ENCODE measurements at places on chromosomes 1 and 21.

GRCh38 chr1:26799479-26800142 lies 11.9 kb downstream of the PIGV start:
- peak; percentile 80 for DNase-seq

- DNase-seq: no peak
Measured at GRCh38 chr1:62391369-62391971, 45.4 kb upstream of the USP1 start.

DNA sequence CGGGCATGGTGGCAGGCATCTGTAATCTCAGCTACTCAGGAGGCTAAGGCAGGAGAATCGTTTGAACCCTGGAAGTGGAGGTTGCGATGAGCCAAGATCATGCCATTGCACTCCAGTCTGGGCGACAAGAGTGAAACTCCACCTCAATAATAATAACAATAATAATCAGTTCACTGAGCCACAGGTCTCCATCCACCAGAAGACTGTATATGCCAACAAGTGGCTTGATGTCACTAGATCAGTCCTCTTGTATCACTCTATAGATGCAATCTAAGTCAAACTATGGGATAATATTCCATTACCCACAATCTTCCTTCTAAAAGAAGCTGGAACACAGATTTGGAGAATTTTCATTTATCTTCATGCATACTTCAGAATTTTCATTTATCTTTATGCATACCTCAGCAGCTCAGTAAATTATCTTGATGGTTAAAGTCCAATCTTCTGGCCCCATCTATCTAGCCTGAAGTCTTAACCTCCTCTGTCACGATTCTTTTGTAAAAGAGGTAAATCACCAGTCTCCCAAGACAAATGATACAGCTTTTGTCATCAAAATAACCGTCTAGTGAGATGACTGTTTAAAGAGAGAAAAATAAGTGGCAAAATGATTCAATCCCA lies 61.8 kb downstream of the PUM1 start:
- no peak for DNase-seq

GRCh38 chr1:37031429-37031828 lies 2.9 kb downstream of the GRIK3 start:
- DNase-seq: no peak

- no peak for DNase-seq
Measured at GRCh38 chr1:185846672-185847444, 112.7 kb downstream of the HMCN1 start.

DNA sequence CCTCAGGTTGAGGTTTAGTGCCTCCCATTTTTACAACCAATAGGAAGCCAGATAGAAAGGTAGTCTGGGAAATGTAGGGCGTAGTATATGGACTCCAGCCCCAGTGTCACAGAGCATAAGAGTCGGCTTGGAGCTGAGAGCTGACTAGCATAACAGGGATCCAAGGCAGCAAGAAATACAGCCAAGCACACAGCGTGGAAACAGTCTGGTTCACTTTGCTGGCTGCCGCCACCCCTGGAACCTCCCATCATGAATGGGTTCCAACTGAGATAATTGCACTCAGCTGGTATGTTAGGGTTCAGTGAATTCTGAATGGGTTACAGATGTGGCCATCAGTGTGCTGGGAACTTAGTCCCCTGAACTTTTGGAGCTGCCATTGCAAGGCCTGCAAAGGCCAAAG lies 76.7 kb upstream of the GPR88 start:
- DNase-seq: peak; percentile 41

GRCh38 chr1:221708987-221709386 lies 32.9 kb downstream of the DUSP10 start:
- DNase-seq: peak; percentile 93

GRCh38 chr1:224766266-224766665 lies 150.1 kb downstream of the CNIH3 start:
- DNase-seq: no peak

DNA sequence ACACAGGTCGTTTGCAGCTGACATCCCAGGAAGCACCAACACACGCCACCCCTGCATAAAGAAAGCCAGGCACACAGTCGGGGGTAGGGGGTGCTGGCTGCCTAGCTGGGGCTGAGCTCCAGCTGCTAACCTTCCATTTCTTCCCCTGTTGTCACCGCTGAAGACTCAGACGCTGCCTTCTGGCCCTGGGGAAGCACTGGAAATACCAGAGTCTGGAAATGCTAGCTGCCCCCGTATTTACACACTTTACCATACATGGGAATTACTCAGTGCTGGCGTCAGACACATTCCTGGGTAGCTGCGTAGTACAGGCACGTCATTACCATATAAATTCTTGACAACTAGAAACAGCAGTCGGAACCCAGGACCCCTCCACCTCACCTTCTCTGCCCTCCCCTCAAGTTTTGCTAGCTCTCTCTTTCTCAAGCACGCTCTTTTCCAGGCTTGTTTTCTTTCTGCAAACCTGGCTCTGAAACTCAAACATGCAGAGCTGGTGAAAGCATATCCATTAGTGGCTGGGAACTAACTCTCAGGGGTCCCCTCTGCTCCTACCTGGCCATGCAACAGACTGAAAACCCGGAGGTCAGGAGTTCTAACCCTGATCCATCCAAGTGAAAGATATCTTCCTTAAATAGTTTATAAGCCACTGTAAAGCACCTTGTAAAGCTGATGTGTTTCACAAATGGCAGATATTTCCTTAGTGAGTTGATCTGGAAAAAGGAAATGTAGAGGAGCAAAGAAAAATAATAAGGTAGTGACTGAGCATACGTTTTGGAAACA lies 3.3 kb downstream of the CSRP1 start:
- peak; percentile 53 for DNase-seq

GRCh38 chr1:145892486-145893087 lies 6.9 kb upstream of the ANKRD35 start:
- no peak for DNase-seq

DNA sequence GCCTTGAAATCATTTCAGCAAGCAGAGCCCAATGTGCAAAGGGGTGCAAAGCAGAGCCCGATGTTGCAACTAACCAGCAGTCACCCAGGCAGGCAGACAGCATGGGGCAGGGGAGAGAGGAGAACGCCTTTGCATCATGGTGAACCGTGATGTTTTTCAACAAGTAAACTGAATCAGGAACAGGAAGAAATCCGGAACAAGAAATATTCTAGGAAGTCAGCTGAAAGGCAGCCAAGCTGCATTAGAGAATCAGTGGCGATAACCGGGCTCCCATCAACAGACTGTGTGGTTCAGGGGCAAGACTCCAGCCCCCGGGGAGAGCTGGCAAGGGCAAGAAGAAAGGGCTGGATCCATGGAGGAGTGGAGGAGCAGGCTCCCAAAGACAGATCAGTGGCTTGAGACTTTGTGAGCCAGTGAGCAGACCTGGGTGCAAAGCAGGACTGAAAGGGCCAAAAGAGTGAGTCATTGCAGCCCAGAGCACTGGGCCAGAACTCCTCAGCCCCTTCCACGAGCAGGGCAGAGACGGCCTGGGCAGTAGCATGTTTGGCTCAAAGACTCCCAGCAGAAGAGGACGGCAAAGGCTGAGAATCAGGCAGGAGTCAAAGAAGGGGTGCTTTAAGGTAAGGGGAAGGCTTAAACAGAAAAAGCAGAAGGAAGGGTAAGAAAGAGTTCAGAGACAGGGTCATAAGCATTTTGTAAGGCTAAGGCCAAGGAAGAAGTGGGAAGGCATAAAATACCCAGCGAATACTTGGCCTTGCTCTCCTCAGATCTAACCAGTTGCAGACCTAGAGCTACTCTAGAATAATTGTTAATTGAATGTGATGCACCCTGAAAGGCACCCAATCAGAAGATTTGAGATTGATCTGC lies 155.0 kb downstream of the SETD4 start:
- DNase-seq: no peak

GRCh38 chr21:29624776-29625175 lies 315.0 kb downstream of the GRIK1 start:
- DNase-seq: no peak

DNA sequence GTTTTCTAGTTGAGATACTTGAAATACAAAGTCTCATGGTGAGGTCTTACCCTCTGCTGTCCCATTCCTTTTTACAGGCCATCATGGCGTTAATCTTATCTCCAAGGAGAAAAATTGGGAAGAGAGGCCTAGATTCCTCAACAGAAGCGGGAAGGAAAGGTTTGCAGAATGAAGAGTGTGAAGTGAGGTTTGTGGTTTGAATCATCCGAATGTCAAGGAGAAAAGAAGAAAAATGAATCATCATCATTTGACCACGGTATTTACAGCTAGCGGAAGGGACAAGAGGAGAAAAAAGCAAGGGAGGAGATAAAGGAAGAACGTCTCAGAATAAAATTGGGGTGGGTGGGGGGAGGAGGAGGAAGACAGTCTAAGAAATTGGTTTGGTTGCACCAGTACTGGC lies 935 bp upstream of the COG2 start:
- DNase-seq: no peak

GRCh38 chr1:22098752-22099151 lies 44.1 kb downstream of the WNT4 start:
- DNase-seq: no peak

GRCh38 chr1:242432491-242433095 lies 91.9 kb downstream of the PLD5 start:
- DNase-seq: no peak

- DNase-seq: no peak
Measured at GRCh38 chr1:56965916-56966697, at the start of gene C8B. C8B (minus strand) TSS chr1:56966015; CDS start chr1:56965948, 67 bp downstream.

GRCh38 chr1:227532019-227532619 lies 31.2 kb upstream of the ZNF678 start:
- DNase-seq: no peak

GRCh38 chr1:118258975-118259374 lies 73.9 kb upstream of the SPAG17 start:
- no peak for DNase-seq

- no peak for DNase-seq
Measured at GRCh38 chr1:61887931-61888564, 145.8 kb downstream of the PATJ start.

- DNase-seq: no peak
Measured at GRCh38 chr1:244030481-244031040, 20.5 kb upstream of the ZBTB18 start.

GRCh38 chr1:236273358-236273757 lies 8.4 kb downstream of the ERO1B start:
- DNase-seq: no peak

- DNase-seq: no peak
Measured at GRCh38 chr1:228194921-228195812, 12.7 kb upstream of the OBSCN start.

DNA sequence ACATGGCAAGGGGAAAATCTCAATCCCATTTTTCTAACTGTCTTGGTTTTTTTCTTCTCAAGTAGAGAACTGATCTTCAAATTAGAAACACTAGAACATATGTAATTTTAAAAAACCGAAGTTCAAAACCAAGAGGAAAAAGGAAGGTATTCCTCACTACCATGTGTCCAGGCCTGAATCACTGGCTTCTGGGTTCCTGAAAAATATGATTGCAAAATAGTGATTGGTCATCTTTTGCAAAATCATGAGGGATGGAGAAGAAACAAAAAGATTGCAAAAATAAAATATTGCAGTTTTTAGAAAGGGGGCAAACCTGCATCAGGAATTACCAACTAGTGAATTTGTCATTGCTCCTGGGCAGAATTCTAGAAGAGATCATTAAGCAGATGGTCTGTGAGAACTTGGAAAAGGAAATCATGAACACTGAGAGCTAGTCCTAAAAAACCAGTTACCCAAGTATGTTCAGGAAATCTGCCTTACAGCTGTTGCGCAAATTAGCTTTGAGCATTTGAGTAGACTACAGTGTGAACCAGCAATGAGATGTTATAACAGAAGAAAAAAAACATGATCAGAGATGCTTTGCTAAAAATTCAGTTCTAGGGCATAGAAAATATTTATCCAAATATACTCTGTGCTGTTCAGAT lies 49.4 kb downstream of the SPATA46 start:
- DNase-seq: no peak

DNA sequence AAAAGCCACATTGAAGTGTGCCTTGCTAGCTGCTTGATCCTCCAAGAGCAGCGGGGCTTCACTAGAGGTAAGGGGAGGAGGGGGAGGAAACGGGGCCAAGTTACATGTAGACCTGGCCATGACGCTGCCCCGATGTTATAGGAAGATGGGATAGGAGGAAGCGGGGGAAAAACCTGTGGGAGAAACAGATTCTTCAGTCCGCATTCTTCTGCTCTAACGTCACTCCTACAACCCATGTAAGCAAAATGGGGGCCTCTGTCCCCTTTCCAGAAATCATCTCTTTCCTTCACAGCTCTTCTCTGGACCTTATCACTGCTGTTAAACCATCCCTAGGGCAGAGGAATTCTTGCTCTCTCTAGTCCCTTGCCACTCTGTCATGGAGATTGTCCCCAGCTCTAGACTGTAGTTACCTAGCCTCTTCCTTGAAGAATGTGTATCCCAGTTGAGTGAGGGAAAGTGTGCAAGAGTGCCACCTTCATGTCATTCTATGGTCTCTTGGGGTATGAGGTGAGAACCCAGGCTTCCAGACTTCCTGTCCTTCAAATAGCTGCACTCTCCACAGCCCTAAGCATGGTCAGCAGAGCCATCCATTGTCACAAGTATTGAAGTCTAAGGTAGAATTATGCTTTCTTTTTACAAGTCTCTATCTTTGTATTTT lies 11.4 kb downstream of the PLEKHO1 start:
- DNase-seq: no peak

DNA sequence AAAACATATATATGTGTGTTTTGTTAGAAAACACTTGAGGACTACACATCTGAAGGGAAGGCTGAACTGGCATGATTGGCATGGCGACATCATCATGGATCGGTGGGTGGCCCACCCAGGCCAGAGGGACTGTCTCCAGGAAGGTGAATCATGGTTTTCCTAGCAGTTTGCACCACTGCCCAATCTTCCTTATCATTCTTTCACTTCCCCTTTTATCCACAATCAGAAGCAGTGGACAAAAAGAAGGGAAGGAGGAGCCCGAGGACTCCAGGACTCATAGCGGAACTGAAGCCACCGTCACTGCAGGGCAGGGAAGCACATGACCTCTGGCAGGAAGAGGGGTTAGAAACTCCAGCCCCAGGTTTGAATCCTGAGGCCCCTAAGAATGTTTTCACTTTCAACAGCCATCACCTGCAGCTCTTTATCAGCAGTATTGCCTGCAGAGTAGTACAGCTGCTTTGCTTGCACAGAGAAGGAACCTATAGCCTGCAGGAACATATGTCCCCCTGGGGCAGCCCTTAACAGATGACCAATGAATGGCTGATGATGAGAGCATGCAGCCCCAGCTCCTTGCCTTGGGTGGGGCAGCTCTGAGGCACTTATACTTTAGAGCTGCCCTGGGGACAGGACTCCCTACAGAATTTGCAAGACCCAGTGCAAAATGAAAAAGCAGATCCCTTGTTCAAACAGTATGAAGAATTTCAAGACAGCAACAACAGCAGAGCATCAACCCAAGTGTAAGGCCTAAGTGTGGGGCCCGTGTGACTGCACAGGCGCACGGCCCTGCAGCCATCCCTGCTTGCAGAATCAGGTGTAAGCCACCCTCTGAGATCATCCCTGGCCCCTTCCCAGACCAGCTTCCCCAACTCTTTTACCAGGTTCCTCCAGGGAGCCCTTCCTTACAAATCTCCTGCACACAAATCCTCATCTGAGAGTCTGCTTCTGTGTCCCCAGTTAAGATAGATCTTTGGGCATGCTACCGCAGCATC lies 241.8 kb upstream of the IRF2BP2 start:
- DNase-seq: peak; percentile 55
